GM13977 (cell line): ENCODE measurements at places on chromosomes 5 and 9.
A peak's percentile ranks its signal among the peaks of the same experiment; 100 is the strongest.

DNA sequence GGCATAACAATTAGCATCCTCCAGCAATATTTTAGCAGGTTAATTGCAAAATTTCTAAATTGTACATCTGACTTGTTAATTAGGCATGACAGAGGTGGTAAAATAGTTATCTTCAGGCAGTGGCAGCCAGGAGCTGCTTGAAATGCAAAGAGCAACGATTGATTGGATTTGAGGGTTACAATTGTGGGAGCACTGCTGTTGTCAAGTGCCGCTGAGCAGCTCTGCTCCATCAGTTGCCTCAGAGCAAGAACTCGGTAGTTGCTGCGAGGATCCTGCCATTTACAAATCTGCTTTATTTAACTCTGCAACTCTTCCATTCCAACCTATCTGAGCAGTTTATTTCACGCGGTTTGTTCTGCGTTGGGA lies 12.6 kb downstream of the PBX3 start:
- DNase-seq, result no peak

- DNase-seq, result peak; percentile 67
These were observed 40.5 kb downstream of the C9orf50 start for GRCh38 chr9:129580211-129580915.

GRCh38 chr5:174338185-174339010 lies 292.9 kb downstream of the NSG2 start:
- DNase-seq, result no peak

DNA sequence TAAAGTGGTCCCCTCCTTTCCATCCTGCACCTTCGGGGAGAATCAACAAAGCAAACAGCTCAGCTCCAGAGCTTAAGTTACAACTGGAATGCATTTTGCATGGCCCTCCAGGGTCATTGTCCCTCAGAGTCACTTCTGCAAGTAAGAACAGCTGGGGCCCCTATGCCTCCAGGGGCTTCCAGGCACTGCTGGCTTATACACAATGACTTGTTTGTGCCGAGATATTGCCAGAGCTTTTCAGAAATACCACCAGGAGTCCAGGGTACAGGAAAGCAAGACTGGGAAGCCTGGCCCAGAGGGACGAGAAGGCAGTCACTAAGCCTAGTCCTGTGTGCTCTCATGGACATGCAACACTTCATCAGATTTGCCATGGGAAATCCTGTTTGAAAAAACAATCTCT lies 11.3 kb downstream of the FRMD3 start:
- no peak for DNase-seq

- no peak for DNase-seq
These were observed 8.6 kb downstream of the ITK start for GRCh38 chr5:157189223-157189622.

GRCh38 chr9:1005043-1005667 lies 28.7 kb downstream of the DMRT3 start:
- peak; percentile 46 for DNase-seq

GRCh38 chr5:79814699-79815098 lies 125.1 kb downstream of the CMYA5 start:
- no peak for DNase-seq

GRCh38 chr9:10094563-10094962 lies 518.2 kb downstream of the PTPRD start:
- DNase-seq, result no peak

GRCh38 chr5:131396015-131396414 lies 132.2 kb downstream of the CDC42SE2 start:
- DNase-seq, result peak; percentile 56

DNA sequence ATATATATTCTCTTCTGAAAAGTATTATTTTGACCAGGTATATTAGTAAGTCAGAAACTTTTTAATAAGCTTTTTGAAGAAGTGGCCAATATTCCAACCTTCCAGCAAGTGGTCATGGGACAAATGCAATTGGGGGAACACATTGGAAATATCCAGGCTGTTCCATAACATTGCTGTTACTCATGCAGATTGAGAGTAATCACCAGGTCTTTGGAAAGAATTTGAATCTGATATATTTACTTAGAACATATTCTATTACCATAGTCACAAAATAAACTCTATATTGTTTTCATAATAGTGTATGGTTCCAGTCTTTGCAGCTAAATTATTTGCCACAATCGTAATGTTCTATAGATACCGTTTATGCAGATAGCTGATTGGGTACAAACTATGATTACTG lies 102.8 kb downstream of the TAF11L14 start:
- DNase-seq, result no peak

GRCh38 chr5:427415-428087 lies 15.4 kb upstream of the EXOC3 start:
- DNase-seq, result peak; percentile 26

GRCh38 chr5:80933036-80933435 lies 27.1 kb upstream of the RASGRF2 start:
- no peak for DNase-seq

DNA sequence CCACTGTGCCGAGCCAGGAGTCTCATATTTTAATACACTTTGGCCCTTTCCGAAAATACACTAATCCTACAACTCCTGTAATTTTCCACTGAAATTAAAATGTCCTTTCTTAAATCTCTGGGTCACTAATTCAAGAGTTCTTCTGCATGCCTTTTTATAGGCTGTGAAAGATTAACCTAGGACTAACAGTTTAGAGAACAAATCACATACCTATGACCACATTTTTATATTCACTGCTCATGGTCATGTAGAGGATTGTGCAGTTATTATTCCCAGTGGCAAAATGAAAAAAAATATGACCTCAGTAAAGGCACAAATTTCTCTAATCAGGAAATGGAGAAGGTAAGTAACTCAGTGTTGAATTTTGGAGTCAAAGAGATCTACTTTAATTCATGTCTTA lies 33.4 kb downstream of the SLCO4C1 start:
- DNase-seq, result no peak

DNA sequence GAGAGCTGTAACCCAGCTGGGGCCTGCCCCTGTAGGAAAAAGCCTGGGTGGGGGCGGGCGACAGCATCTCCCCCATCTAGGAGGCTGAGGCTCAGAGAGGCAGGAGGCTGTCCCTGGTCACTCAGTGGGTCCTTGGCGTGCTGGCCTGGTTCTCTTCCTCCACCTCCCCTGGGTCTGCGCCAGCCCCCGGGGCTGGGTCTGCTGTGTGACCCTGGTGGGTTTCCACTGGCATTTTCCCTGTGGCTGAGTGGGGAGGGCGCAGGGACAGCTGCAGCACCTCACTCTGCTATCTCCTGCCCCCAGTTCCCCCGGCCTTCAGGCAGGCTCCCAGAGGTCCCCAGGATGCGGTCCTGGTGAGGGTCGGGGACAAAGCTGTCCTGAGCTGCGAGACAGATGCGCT lies 59.5 kb upstream of the ASS1 start:
- no peak for DNase-seq

- DNase-seq, result no peak
These were observed 109.3 kb downstream of the ATPSCKMT start for GRCh38 chr5:10140195-10140973.

GRCh38 chr5:160233215-160233614 lies 3.9 kb downstream of the FABP6 start:
- no peak for DNase-seq

- no peak for DNase-seq
These were observed 3.5 kb downstream of the HBEGF start for GRCh38 chr5:140342896-140343295.

DNA sequence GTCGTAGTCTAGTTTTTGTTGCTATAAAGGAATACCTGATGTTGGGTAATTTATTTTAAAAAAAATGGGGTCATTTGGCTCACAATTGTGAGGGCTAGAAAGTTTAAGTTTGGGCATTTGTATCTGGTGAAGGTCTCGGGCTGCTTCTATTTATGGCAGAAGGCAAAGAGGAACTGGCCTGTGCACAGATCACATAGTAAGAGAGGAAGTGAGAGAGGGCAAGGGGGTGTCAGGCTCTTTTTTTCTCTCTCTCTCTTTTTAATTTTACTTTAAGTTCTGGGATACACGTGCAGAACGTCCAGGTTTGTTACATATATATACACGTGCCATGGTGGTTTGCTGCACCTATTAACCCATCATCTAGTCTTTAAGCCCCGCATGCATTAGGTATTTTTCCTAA lies 453.3 kb downstream of the DIRAS2 start:
- peak; percentile 48 for DNase-seq

- DNase-seq, result peak; percentile 30
These were observed 116.0 kb downstream of the AUH start for GRCh38 chr9:91245431-91246313.

- DNase-seq, result no peak
These were observed 242.1 kb upstream of the IRX1 start for GRCh38 chr5:3353561-3353960.

DNA sequence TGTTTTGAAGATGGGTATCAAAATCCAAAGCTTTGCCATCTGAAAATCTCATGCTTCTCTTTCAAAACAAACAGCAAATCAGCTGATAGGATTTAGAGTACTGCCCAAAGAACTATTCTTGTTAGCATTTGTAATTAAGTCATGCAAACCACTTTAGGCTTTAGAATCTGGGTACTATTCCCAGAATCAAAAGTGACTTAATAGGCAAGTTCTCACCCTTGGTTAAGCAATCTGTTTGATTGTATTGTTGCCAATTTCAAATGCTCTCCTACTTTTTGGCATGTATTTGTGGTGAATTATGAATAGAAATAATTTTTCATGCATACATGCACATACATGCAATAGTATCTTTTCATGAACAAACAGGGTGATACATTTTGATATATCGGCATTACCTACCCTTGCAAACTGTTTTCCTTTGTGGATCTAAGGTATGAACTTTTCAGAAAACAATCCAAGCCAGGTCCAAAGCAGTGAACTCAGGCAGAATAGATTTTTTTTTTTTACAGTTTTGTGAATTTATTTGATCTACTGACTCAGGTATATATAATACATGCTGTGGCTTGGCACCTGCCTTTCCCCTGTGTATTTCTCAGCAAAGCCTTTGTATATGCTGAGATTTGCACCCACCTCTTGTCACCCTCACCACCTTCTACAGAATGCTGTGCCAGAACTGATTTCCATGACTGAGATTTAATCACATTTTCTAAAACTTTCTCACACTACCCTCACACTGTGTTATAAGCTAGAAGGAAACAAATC lies 9.0 kb downstream of the IL33 start:
- DNase-seq, result no peak

GRCh38 chr5:43140286-43140685 lies 19.6 kb downstream of the ZNF131 start:
- no peak for DNase-seq

DNA sequence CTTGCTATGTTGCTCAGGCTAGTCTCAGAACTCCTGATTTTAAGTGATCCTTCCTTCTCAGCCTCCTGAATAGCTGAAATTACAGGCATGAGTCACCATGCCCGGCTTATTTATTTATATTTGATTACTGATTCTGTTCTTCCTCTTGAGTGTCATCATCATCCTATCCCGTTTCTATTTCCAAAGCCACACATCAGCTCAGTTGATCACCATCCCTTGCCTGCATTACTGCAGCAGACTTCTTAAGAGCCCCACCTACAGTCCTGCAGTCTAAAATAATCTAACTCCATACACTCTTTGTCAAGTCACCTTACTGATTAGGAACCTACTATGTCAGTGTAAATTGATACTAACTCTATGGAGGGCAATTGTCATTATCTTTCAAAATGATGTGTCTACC lies 138.9 kb upstream of the RAI14 start:
- DNase-seq, result no peak
